ENCODE measurements at places on chromosomes 4 and X. TPM values are rescaled to one million over a fixed set of nuclear protein-coding genes. Genes with fewer than 3 reads are reported as not detected.

MFAP3L gene
- polyA plus RNA-seq, result 9.5 TPM

MAGEC2 gene
- not detected for polyA plus RNA-seq

CHM gene
- 8.2 TPM for polyA plus RNA-seq

GPRASP2 gene
- polyA plus RNA-seq, result 8.7 TPM

SUPT20HL1 gene
- not detected for polyA plus RNA-seq

TMPRSS11B gene
- polyA plus RNA-seq, result not detected

NAP1L2 gene
- not detected for polyA plus RNA-seq

GLRA2 gene
- not detected for polyA plus RNA-seq

ARHGAP36 gene
- polyA plus RNA-seq, result not detected

VEGFC gene
- 47.7 TPM for polyA plus RNA-seq

EGF gene
- 2.1 TPM for polyA plus RNA-seq
